ENCODE measurements at places on chromosomes 5 and 9. TPM values are rescaled to one million over a fixed set of nuclear protein-coding genes. Genes with fewer than 3 reads are reported as not detected.

Gene DHFR
- total RNA-seq = 6.6 TPM

Gene FBXW2
- total RNA-seq = 33.1 TPM

DNA sequence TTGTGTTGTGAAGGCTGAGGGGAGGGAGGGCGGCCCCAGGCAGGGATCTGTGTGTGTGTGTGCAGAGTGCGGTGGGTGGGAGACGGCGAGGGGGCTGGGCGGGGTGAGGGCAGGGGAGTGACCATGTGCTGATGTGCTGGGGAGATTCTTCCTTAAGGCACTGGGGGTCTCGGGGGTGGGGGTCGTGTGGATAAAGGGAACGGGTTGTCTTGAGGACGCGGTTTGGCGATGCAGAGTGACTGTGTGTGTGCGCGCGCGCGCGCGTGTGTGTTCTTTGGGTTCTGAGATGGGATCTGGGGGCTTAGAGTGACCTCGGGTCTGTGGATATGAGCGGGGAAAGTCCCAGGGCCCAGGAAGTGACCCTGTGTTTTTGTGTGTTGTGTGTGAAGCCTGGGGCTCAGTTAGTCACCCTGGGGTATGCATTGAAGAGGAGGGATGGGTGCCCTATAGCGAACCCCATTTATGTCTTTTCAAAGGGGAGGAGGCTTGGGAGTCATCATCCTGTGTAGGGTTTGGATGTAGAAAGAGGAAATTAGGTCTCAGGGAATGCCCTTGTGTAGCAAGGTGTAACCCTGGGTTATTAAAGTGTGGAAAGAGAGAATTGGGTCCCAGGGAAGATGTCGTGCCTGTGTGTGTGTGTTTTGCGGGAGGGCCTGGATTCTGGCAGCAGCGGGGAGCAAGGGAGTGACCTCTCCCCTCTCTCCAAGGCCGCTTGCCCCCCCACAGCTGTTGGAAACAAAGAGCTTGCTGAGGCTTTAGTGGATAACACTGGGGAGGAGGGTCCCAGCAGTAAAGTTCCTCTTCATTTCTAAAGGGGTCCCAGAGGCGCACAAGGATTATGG is 1.4 kb downstream of the TMEFF1 start:
- no peak for DNase-seq
- peaks cover 10% of the 10 kb centered on the region for H3K4me1 ChIP-seq
- H3K27ac ChIP-seq = no peak overlapping the region
- no peaks in the 10 kb centered on the region for H3K36me3 ChIP-seq
- peak overlapping the region; percentile 57 for H3K4me3 ChIP-seq

- peaks cover 45% of the 10 kb centered on the region for H3K4me1 ChIP-seq
- DNase-seq = no peak
- no peak overlapping the region for H3K4me3 ChIP-seq
- H3K27ac ChIP-seq = no peak overlapping the region
- H3K36me3 ChIP-seq = no peaks in the 10 kb centered on the region
Observed at GRCh38 chr9:129685220-129685932, 19.9 kb downstream of the PRRX2 start.

- no peaks in the 10 kb centered on the region for H3K27me3 ChIP-seq
- H3K4me3 ChIP-seq = no peak overlapping the region
- H3K36me3 ChIP-seq = no peaks in the 10 kb centered on the region
- H3K4me1 ChIP-seq = no peaks in the 10 kb centered on the region
Observed at GRCh38 chr5:58666141-58666540, 83.3 kb downstream of the RAB3C start.

GRCh38 chr9:137515338-137515724 is 34.9 kb downstream of the PNPLA7 start:
- no peaks in the 10 kb centered on the region for H3K36me3 ChIP-seq
- H3K4me3 ChIP-seq = no peak overlapping the region
- H3K27ac ChIP-seq = no peak overlapping the region
- no peaks in the 10 kb centered on the region for H3K27me3 ChIP-seq
- H3K4me1 ChIP-seq = no peaks in the 10 kb centered on the region

Gene GRXCR2
- total RNA-seq = not detected

DNA sequence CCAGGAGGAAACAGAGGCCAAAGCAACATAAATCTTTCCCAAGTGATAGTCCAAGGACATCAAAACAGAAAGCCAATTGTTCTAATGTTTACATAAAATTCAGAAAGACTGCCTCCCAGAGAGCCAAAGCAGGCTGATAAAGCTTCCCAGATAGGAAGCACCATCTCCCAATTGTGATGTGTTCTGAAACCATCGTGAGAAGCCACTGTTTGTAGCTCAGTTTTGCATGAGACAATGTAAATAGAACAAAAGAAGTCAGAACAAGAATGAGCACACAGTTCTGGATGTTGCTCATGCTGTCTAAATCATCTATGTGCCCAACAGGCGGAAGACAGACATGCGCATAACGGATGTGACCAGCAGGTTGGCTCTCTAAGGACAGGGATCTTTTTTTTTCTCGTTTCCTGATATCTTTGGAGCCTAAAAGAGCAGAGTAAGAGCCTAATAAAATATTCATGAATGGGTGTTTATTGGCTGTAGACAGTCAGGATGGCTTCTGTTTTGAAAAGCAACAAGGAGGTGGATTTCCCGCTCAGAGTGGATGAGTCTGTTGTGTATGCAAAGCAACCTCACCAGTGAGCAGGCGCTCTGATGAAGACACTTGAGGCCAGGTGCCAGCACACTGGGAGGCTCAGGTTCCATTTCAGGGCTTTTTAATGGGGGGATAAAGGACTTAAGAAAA is 113.6 kb downstream of the GNA14 start:
- H3K27ac ChIP-seq = no peak overlapping the region
- DNase-seq = no peak
- no peaks in the 10 kb centered on the region for H3K27me3 ChIP-seq
- no peaks in the 10 kb centered on the region for H3K36me3 ChIP-seq

Gene ZNF300
- total RNA-seq = 2.7 TPM

Gene LIFR
- 63.3 TPM for total RNA-seq

Gene PAX5
- total RNA-seq = 0.25 TPM

Gene IL4
- total RNA-seq = not detected

Gene PTTG1
- total RNA-seq = 89.1 TPM

Gene OTP
- not detected for total RNA-seq

GRCh38 chr5:31322946-31323345 is 129.5 kb downstream of the CDH6 start:
- no peaks in the 10 kb centered on the region for H3K4me1 ChIP-seq
- no peak for DNase-seq
- no peaks in the 10 kb centered on the region for H3K36me3 ChIP-seq
- no peak overlapping the region for H3K4me3 ChIP-seq
- H3K27me3 ChIP-seq = no peaks in the 10 kb centered on the region
- no peak overlapping the region for H3K27ac ChIP-seq

DNA sequence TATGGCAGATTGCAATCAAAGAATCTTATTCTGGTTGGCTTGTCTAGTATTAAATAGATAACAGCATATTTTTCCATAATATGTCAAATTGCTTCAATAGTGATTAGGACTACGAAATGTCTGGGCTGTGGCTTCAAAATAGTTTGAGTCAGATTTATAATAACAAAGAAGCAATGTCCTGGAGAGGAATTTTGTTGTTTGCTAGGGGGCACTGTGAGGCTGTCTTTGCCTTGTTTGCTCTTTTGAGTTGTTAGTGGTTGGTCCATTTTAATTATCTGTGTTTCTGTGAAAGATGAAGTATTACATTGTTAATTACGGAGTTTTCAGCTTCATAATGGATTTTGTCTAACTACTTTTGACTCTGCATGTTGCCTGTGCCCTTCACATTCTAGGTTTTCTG is 713.6 kb downstream of the TLE4 start:
- H3K36me3 ChIP-seq = no peaks in the 10 kb centered on the region
- no peaks in the 10 kb centered on the region for H3K4me1 ChIP-seq
- H3K4me3 ChIP-seq = no peak overlapping the region
- no peaks in the 10 kb centered on the region for H3K27me3 ChIP-seq
- DNase-seq = no peak
- no peak overlapping the region for H3K27ac ChIP-seq

Gene TGFBI
- total RNA-seq = 43.2 TPM

DNA sequence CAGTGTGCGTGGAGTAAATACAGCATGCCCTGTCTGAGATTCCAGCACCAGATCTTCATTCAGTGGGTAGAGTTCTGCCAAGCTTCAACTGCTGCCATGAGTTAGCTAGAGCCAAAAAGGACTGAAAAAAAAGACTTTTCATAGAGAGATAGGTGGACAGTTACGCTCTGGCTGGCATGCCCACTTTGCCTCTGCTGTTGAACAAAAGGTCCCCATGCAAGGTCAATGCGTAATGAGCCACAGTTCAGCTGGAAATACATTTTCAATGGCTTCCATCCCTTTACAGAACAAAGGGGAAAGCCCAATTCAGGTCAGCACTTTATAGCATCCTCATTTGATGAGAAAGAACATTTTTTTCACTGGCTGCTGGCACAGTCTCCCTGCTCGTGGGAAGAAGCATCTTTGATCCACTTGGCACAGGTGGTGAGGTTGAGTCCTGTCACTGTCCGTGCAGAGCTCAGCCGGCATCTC is 86.9 kb upstream of the ERCC6L2 start:
- H3K27me3 ChIP-seq = no peaks in the 10 kb centered on the region
- H3K4me1 ChIP-seq = no peaks in the 10 kb centered on the region
- no peak overlapping the region for H3K27ac ChIP-seq

Gene OR1J2
- total RNA-seq = not detected

GRCh38 chr5:643811-644271 is 31.7 kb downstream of the CEP72 start:
- no peak for DNase-seq
- no peaks in the 10 kb centered on the region for H3K27me3 ChIP-seq
- H3K36me3 ChIP-seq = peaks cover 30% of the 10 kb centered on the region
- no peaks in the 10 kb centered on the region for H3K4me1 ChIP-seq

- peaks cover 44% of the 10 kb centered on the region for H3K4me1 ChIP-seq
- no peaks in the 10 kb centered on the region for H3K27me3 ChIP-seq
- H3K36me3 ChIP-seq = no peaks in the 10 kb centered on the region
- peak within 1 kb of the TSS; percentile 89 for H3K27ac ChIP-seq
- peak within 1 kb of the TSS; percentile 87 for H3K4me3 ChIP-seq
- DNase-seq = no peak
Observed at GRCh38 chr9:131739959-131740648, at the start of gene RAPGEF1. RAPGEF1 (minus strand) TSS chr9:131740076; CDS start chr9:131739830, 246 bp downstream.

- no peaks in the 10 kb centered on the region for H3K4me1 ChIP-seq
- H3K36me3 ChIP-seq = no peaks in the 10 kb centered on the region
- H3K27ac ChIP-seq = no peak overlapping the region
- H3K27me3 ChIP-seq = no peaks in the 10 kb centered on the region
- no peak for DNase-seq
Observed at GRCh38 chr5:1687301-1687970, 112.2 kb downstream of the MRPL36 start.

GRCh38 chr9:72984991-72985390 is 32.1 kb upstream of the ALDH1A1 start:
- H3K4me1 ChIP-seq = peaks cover 37% of the 10 kb centered on the region
- H3K27ac ChIP-seq = no peak overlapping the region
- no peaks in the 10 kb centered on the region for H3K36me3 ChIP-seq
- H3K27me3 ChIP-seq = no peaks in the 10 kb centered on the region

GRCh38 chr9:28319981-28320380 is 746.7 kb upstream of the C9orf72 start:
- H3K4me1 ChIP-seq = no peaks in the 10 kb centered on the region
- H3K27me3 ChIP-seq = no peaks in the 10 kb centered on the region
- H3K4me3 ChIP-seq = no peak overlapping the region
- H3K36me3 ChIP-seq = no peaks in the 10 kb centered on the region
- no peak overlapping the region for H3K27ac ChIP-seq

DNA sequence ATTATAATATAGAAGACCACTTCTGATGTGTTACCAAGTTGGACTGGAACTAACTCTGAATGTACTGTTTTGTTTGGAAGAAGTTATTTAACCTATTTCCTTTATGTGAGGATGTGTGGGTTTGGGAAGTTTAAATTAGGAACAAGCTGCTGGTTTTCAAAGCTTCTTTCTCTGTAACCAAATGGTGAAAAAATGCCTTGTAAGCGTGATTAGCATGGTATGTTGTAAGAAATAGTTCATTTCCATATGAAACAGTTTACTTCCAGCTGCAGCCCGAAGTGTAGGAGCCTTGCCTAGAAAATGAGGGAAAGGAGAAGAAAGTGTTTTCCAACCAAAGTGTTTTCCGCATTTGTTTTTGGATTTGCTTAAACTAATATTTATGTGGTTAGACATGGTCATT is 36.0 kb downstream of the TTC1 start:
- no peak overlapping the region for H3K4me3 ChIP-seq
- H3K4me1 ChIP-seq = no peaks in the 10 kb centered on the region
- no peak overlapping the region for H3K27ac ChIP-seq
- no peaks in the 10 kb centered on the region for H3K27me3 ChIP-seq

Gene DOCK8
- total RNA-seq = 18.4 TPM

- no peak overlapping the region for H3K4me3 ChIP-seq
- no peaks in the 10 kb centered on the region for H3K27me3 ChIP-seq
Observed at GRCh38 chr5:151270599-151270998, 17.6 kb downstream of the GM2A start.

Gene IRGM
- 0.98 TPM for total RNA-seq

Gene MARCOL
- total RNA-seq = not detected

Gene KCNN2
- 3.4 TPM for total RNA-seq

Gene PCDHB4
- total RNA-seq = 8.3 TPM

DNA sequence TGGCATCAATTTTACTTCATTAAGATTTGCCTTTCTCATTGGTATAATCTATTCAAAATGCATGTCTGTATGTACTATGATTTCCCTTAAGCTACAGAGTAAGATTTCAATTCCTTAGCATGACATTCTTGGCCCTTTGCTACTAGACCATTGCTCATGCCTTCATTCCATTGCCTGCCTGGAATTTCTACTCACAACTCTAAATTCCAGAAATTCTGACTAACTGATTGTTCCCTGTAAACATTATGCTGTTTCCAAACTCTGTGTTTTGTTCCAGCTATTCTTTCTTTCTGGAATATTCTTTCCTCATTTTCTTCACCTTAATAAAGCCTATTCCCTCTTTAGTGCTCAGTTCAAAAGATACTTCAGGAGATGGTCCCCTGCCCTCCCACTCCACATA is 568.8 kb upstream of the SEMA6A start:
- no peaks in the 10 kb centered on the region for H3K4me1 ChIP-seq
- H3K4me3 ChIP-seq = no peak overlapping the region
- H3K36me3 ChIP-seq = no peaks in the 10 kb centered on the region
- no peak overlapping the region for H3K27ac ChIP-seq
- H3K27me3 ChIP-seq = no peaks in the 10 kb centered on the region

- H3K27me3 ChIP-seq = no peaks in the 10 kb centered on the region
- H3K27ac ChIP-seq = peak overlapping the region; percentile 76
- H3K4me1 ChIP-seq = peaks cover 14% of the 10 kb centered on the region
- peak overlapping the region; percentile 48 for H3K4me3 ChIP-seq
- H3K36me3 ChIP-seq = no peaks in the 10 kb centered on the region
Observed at GRCh38 chr9:125889112-125889475, 141.9 kb downstream of the PBX3 start.

Gene ELAVL2
- 2.2 TPM for total RNA-seq

Gene HSD17B3
- total RNA-seq = not detected

- H3K27me3 ChIP-seq = no peaks in the 10 kb centered on the region
- no peaks in the 10 kb centered on the region for H3K36me3 ChIP-seq
- DNase-seq = no peak
- H3K4me1 ChIP-seq = no peaks in the 10 kb centered on the region
- H3K4me3 ChIP-seq = no peak overlapping the region
Observed at GRCh38 chr5:160493806-160494338, 72.2 kb downstream of the PTTG1 start.

Gene SPATA31D4
- not detected for total RNA-seq

Gene GFPT2
- total RNA-seq = 47.9 TPM

Gene CSF2
- total RNA-seq = not detected

Data from vagina (tissue), 2 donors.